Putamen (tissue), 1 donor: ENCODE measurements at places on chromosomes 1 and 21.

GRCh38 chr1:230568676-230569075 lies 73.6 kb upstream of the COG2 start:
- DNase-seq: no peak

- DNase-seq: no peak
Observed at GRCh38 chr21:16821588-16821987, 691.3 kb upstream of the CXADR start.

- no peak for DNase-seq
Observed at GRCh38 chr1:188708795-188709535, 1768.7 kb downstream of the BRINP3 start.

GRCh38 chr1:222697203-222697602 lies 15.1 kb downstream of the AIDA start:
- DNase-seq: no peak

GRCh38 chr1:5947071-5947821 lies 45.0 kb downstream of the NPHP4 start:
- DNase-seq: no peak

DNA sequence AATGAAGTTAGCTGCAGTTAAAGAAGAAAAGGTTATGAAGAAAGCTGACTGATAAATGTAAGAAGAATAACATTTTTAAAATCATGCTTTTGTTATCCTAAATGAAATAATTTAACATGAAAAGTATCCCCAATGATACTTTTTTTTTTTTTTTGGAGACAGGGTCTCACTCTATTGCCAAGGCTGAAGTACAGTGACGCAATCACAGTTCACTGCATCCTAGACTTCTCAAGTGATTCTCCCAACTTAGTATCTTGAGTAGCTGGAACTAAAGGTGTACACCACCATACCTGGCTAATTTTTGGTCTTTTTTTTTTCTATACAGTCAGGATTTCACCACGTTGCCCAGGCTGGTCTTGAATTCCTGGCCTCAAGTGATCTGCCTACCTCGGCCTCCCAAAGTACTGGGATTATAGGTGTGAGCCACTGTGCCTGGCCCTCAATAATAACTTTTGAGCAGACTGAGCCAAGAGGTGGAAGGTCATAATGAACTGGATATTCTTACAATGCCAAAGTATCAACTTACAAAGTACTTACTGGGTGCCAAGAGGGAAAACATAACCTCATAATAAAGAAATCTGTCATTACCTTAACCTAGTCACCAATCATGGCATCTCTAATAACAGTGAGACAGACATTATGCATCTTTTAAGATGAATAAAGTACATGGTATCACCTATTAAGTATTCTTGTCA lies 94.5 kb downstream of the EVI5 start:
- no peak for DNase-seq

DNA sequence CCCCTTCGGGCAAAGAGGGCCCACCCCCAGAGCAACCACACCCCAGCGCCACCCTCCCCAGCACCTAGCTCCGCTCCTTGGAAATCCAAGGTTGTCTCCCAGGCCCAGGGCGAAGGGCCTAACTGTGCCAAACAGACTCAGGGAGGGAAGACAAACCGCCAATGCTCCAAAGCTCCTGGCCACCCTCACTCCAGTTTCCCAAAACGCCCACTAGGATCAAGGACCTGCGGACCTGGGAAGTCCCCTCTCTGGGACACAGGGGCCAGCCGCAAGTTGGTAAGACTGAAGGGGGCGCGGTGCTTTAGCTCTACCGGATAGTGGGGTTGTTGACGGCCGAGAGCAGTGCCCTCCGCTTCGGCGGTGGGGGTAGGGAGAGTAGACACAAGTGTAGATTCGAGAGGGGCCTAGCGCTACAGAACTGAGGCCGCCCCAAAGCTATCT lies 581 bp downstream of the IRF6 start:
- no peak for DNase-seq

- no peak for DNase-seq
Observed at GRCh38 chr21:39952265-39952664, 85.0 kb downstream of the PCP4 start.

- DNase-seq: no peak
Observed at GRCh38 chr1:93614986-93615581, 66.6 kb downstream of the BCAR3 start.

GRCh38 chr1:116374353-116375147 lies 1.5 kb downstream of the ATP1A1 start:
- no peak for DNase-seq

DNA sequence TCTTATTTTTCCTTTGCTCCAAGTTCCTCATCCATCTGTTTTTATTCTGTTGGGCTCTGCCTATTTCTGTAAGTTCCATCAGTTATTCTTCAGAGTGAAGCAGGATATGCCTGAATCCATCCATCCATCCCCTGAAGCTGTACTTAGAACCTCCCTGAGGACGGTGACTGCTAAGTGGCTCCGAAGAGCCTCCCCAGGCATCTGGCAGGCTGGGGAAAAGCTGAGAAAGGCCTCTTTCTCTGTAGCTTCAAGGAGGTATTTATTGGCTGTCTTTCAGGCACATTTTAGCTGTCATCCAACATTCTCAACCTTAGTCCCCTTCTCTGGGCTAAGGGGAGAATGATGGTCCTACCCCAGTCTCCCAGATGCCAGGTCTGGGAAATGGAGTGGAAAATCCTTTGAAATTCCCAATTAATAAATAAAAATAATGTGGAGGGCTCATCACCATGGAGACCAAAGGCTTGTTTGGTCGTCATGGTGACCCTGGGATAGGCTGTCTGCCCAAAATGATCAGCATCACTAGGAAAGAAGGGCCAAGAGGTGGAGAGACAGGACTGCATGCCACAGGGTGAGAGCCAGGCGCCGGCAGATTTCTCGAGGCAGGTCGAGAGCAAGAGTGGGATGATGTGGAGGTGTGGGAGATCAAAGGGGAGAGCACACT lies 82.0 kb downstream of the UBIAD1 start:
- DNase-seq: no peak

DNA sequence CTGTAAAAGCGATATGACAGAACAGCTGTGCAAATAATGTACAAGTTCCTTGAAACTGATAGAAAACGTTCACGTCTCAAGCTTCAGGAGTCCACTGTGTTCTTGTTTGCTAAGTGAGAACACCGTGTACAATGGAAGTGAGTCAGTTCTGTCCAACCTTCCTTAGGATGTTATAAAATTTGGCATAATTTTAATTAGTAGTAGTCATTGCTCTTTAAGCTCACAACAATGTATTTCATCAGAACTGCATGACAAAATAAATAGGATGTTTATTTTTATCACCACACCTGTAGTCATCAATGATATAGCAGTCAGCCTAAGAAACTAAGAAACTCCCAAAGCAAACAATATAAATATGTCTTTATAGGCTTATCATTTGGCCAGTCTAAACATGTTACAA lies 53.0 kb downstream of the RGS2 start:
- DNase-seq: no peak

GRCh38 chr21:34603002-34603709 lies 11.8 kb downstream of the RCAN1 start:
- DNase-seq: peak; percentile 80

DNA sequence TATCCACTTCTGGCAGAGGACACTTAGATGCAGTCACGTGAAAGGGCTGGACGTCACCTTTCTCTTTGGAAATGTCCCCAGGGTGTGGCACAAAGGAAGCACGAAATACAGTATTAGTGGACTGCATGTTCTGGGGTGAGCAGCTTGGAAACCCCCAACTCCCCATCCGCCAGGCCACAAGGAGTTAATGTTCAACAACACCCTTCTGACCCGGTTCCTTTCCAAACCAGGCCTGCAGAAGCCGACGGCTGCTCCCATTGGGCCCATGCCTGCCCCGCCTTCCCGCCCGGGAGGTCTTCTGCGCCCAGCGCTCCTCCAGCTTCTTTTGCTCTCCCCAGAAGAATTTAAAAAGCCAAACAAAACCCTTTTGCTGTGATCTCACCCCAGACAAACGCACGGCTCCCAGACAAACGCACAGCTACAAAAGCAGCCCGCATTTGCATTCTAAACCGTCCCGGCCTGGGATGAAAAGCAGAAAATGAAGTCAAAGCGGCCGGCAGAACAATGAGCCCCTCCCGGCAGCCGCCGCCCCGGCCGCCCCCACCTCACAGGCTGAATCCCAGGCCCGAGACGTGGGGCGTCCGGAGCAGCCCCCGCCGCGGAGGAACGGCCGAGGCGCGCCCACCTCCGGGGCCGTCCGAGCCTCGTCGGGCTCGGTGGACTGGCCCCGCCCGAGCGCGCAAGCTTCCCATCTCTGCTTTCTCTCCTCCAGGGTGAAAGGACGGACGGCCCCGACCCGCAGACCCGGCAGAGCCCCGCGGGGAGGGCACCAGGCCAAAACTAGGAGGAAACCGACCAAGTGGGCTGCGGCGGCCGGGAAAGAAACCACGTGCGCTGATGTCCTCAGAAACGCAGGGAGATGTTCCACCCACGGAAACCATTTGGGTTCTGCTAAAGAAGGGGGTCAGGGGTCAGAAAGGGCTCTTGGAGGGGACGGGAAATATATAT lies 101.9 kb downstream of the PLPP3 start:
- peak; percentile 64 for DNase-seq

- DNase-seq: no peak
Observed at GRCh38 chr1:115437196-115437595, 99.1 kb upstream of the NGF start.

GRCh38 chr21:34018185-34018584 lies 55.2 kb upstream of the MRPS6 start:
- DNase-seq: no peak

- no peak for DNase-seq
Observed at GRCh38 chr1:115725600-115725999, 42.9 kb downstream of the CASQ2 start.

- DNase-seq: no peak
Observed at GRCh38 chr1:208029381-208030287, 118.7 kb upstream of the CD34 start.

DNA sequence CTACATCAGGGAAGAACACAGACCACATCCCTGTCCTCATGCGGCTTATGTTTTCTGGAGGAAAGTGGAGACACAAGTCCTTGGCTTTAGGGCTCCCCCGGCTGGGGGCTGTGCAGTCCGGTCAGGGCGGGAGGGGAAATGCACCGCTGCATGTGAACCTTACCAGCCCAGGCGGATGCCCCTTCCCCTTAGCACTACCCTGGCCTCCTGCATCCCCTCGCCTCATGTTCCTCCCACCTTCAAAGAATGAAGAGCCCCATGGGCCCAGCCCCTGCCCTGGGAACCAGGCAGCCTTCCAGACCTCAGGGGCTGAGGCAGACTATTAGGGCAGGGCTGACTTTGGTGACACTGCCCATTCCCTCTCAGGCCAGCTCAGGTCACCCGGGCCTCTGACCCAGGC lies 45.5 kb downstream of the TNNT2 start:
- no peak for DNase-seq

DNA sequence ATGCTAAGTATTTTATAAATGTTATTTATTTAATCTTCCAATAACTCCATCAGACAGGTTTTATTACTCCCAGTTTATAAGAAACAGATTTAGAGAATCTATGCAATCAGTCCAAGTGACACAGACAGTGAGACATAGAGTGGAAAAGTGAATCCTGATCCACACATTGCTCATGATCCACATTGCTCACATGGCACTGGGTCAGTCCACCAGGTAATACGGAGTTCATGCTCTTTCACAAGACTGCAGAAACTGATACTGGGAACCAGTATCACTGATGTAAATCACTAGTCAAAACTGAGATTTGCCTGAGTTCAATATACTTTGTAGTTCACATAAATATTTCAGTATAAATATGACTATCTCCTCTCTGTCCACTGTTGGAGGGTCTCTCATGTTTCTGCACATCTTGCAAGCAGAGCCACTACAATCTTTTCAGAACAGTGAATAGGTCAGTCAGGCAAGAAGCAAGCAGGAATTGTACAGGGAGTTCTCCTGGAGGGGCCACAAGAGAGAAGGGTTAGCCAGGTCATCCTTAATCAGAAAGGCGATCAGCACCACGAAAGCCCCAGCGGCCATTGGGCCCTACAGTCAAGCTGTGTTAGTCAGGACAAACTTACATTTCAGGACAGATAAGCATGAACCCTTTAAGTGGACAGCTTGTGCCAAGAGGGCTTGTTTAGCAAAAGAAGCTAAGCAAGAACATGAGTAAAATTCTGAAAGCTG lies 275.4 kb upstream of the NR5A2 start:
- DNase-seq: no peak

- no peak for DNase-seq
Observed at GRCh38 chr1:117577191-117577885, 28.5 kb upstream of the TENT5C start.

DNA sequence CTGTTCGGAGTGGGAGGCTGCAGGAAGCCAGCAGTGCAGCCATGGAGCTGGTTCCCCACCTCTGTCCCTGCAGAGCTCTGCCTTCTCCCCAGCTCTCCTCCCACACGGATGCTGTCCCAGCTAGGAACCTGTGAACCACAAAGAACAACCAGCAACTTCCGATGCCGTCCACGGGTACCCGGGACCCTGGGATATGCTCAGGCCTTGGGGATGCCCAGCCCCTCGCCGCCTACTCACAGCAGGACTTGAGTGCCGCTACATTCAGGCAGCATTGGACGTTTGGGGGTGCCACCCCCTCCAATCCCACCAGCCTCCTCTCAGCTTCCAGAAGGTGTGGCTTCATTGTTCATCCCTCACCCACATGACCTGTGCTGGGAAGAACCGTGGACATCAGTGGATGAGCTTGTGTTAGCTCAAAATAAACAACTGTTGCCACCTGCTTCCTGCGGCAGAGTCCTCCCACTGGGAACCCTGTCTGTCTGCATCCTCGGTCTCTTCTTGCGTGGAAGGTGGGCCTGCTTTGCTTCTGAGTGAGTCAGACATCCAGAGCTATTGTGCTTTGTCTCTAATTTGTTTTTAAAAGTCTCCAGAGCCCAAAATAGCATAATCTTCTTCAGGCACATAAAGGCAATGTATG lies 20.1 kb upstream of the AJAP1 start:
- no peak for DNase-seq

GRCh38 chr1:67041841-67042503 lies 12.0 kb downstream of the SLC35D1 start:
- DNase-seq: no peak

GRCh38 chr1:30255111-30255724 lies 468.2 kb downstream of the MATN1 start:
- DNase-seq: no peak

DNA sequence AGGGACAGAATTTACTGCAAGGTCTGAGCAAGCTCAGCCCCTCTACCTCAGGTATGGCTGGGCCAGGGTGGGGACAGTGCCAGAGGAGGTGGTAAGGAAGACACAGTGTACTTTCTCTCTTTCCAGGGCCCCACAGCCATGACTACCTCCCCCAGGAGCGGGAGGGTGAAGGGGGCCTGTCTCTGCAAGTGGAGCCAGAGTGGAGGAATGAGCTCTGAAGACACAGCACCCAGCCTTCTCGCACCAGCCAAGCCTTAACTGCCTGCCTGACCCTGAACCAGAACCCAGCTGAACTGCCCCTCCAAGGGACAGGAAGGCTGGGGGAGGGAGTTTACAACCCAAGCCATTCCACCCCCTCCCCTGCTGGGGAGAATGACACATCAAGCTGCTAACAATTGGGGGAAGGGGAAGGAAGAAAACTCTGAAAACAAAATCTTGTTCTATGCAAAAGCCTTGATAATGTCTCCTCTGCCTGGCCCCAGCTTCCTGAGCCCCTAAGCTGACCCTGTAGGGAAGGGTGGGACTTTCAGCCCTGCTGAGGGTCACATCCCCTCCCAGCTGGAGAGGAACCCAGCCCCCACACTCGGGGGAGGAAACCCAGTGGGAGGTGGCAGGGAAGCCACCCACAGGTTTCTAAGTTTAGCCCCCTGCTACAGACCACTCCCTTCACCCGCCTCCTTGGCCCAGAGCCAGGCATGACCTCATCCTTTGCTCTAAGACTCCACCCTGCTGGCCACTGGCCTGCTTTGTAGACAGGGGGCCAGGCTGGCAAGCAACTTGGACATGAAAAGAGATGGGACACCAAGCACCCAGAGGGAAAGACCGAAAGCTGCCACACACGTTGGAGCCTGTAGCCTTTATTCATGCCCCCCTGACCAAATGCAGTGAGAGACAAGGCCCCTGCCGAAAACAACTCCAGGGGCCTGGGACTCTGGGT lies 6.4 kb downstream of the RHOC start:
- DNase-seq: peak; percentile 93
